ENCODE measurements at places on chromosomes 3 and 15.

- DNase-seq = no peak
Measured at GRCh38 chr3:158528076-158528674, 42.8 kb upstream of the MLF1 start.

DNA sequence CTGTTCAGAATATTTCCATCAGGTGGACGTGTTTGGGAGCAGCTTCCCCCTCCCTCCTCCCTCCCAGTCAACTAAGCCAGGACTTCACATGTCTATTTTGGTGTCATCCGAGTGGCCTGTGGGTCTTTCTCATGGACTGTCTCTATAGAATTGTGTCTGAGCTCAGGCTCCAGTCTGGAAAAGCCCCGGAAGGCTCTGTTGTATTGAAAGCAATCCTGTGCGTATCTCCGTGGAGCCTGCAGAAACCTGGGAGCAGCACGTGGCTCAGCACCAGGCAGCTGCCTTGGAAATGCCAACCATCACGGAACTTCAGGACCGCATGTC lies 25.2 kb downstream of the COLQ start:
- no peak for DNase-seq

DNA sequence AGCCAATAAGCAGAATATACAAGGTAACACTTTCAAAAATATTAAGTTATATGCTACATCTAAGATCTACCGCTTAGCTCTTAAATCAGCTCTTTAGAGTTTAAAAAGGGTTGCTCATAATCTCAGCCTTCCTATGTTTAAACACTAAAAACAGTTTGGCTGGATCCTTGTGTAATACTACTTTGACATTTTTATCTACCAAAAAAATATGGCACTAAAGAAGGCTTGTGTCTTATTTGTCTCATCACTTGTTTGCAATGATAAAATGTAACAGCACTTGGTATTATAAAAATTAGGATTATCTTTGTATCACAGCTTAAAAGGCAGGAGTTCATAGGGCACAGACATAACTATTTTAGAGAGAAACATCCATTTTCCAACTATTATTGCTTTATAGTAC lies 9.8 kb downstream of the ANKRD28 start:
- no peak for DNase-seq

GRCh38 chr15:57586661-57587424 lies 4.9 kb upstream of the MYZAP start:
- DNase-seq = no peak

DNA sequence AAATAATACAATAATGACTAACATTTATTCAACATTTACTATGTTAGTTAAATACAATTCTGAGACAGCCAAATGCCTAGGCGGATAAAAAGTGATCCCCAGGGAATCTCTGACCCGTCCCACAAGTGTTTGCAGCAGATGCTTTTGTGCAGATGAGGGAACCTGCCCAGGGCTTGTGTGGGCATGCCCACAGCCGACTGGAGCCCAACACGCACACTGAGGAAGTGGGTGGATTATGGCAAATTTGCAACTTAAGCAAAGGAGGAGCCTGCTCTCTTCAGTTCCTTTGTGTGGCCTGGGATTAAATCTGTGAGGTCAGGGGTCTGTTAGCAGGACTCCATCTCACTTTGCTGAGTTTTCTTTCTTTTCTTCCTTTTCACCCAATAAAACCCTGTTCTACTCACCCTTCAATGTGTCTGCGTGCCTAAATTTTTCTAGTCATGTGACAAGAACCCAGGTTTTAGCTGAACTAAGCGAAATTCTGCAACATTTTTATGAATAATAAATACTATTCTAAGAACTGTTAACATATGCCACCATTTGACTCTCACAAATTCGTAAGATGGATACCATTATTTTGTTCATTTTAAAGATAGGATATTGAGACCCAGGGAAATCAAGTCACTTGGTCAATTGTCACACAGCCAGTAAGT lies 13.9 kb upstream of the RTP1 start:
- no peak for DNase-seq

DNA sequence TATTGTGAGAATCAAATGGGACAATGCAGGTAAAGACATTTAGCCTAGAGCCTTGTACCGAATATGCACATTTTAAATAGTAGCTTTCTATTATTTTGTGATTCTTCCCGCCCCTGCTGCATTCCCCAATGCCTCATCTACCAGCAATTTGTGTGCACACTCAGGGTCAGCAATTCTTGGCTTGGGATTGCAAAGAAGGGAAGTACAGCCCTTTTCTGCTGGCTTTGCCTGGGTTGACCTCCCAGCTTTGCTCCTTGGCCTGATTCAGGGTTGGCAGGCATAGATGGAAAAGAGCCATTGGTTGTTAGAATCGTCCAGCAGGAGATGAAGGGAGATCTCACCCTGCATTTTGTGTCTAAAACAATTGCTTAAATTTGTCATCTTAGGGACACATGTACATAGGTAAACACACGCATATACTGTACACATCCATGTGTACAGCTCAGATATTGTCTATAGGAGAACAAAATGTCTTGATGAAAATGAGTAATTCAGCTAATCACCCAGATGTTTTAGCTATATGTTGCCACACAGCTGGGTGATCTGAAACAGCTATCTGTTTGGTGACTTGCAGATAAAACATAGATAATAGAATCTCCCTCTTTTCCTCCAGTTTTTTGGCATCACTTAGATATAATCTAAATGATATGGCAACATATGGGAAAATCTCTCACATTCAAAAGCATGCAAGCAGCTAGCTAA lies 340.9 kb upstream of the TBL1XR1 start:
- no peak for DNase-seq

GRCh38 chr3:88101142-88101541 lies 42.1 kb downstream of the ZNF654 start:
- no peak for DNase-seq

- no peak for DNase-seq
Measured at GRCh38 chr15:94127006-94127405, 104.4 kb upstream of the MCTP2 start.

- no peak for DNase-seq
Measured at GRCh38 chr3:172065967-172066762, 26.8 kb downstream of the FNDC3B start.

GRCh38 chr3:187352581-187353575 lies 15.3 kb upstream of the RTP4 start:
- DNase-seq = no peak

DNA sequence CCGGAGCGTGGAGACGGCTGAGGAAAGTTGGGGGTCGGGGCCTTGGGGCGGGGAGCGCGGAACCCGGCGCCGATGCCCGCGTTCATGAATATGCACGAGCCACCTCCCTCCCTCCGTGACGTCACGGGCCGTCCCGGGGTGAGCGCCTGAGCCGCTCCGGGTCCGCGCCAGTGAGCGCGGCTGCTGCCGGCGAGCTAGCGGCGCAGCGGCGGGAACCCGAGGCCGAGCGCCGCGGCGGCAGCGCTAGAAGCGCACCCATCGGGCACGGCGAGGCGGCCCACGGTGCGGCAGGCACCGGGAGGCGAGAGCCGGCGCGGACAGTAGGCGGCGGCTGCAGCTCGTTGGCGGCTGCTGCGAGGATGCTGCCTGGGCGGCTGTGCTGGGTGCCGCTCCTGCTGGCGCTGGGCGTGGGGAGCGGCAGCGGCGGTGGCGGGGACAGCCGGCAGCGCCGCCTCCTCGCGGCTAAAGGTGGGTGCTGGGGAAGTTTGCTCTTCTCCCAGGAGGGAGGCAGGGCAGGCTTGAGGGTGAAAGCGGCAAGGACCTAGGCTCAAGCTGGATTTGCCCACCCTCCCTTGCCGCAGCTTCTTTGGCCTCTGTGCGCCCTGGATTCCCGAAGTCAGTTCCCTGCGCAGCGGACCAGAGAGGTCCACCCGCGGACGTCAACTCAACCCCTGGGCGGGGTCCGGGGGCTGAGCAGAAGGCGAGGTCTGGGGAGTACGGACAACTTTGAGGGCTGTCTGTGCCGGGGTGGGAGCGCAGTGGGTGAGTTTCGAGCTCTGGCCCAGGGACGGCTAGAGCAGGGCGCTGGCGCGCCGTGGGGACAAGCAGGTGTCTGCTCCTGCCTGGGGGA lies at the start of gene CLSTN2:
CLSTN2 (plus strand) TSS at position 170 of the 850 bp plus-strand sequence.
- no peak for DNase-seq

DNA sequence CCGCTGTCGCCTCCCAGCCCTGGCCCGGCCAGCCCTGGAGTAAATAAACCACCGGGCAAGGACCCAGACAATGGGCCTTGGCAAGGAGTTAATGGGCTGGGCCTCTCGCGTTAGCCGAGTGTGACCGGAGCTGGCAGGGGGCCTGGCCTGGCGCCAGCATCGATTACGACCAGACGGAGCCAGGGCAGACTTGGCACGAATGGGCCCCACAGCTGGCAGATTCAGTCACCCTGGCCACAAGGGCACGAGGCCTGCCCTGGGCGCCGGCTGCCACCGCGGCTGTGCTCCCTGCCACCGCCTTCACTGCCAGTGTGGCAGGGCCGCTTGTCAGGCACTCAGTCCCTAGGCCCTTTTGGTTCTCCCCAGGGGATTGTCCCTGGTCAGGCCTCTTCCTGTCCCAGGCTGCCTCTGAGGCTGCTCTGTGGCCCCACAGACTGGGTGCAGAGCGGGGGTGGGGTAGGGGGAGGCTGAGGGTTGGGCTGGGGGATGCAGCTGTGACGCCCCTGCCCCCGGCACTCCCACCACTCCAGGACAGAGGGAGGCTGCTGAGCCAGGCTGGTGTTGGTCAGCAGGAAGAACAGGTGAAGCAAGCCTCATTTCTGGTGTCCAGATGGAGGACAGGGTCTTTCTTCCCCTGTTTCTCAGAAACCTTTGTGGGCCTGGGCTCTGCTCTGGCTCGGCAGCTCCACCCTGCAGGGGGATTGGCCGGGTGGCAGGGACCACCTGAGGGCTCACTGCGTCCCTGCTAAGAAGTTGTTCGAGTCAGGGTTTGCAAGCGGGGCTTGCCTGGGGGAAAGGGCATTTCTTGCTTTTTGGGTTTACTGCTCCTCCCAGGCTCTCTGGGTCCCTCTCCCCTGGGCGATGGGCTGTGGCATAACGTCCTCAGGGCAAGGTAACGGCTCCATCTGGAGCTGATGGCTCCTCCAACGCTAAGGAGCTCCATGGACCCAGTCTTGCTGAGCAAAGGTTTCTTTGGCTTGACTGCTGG lies 30.5 kb upstream of the SRP14 start:
- DNase-seq = no peak

DNA sequence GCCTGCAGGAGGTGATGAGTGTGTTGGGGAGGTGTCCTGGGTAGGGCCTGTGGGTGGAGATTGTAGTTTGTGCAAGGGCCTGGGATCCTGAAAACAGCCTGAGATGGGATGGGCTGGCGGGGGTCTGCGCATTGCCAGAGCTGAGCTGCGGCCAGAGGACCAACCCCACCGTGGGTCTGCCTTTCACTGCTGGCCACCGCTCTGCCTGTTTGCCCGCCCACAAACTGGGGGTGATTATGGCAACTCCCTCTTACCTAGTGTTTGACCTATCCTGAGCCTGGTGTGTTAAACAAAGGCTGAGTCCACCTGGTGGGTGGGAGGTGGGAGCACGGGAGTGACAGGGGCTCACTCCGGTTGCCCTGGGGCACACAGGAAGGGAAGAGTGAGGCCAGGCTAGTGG lies 9.8 kb downstream of the ABTB1 start:
- DNase-seq = no peak

DNA sequence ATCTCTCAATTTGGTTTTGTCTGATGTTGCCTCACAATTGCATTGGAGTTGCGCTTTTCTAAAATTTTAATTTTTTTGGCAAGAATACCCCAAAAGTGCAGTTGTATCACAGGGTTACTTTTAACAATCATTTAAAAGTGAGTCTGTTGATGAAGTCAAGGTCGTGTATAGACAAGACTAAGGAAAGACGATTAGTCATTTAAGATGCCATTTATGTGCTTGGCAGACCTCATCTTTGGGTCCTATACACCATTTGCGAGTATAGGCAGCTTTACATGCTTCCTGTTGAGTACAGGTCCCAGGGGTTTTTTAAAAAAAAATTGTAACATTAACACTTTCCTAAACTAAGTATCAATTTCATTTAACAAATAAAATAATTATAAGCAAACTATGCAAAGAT lies 12.5 kb downstream of the ARNT2 start:
- no peak for DNase-seq

DNA sequence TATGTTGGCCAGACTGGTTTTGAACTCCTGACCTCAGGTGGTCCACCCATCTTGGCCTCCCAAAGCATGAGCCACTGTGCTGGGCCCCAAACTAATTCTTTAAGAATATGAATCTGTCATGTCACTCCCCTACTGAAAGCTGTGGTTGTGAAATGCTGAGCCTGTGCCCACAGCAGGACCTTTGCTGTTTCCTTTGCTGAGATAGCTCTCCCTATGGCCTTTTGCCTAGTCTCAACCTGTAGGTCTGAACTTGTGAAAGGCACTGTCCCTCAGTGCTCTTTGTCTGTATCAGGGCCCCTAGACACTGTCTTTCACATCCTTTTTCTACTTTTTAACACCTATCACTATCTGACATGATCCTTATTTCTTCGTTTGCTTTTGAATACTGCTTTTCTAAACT lies 62.7 kb upstream of the CCR4 start:
- DNase-seq = no peak

- DNase-seq = no peak
Measured at GRCh38 chr3:36381311-36381956, 1.1 kb downstream of the STAC start.

DNA sequence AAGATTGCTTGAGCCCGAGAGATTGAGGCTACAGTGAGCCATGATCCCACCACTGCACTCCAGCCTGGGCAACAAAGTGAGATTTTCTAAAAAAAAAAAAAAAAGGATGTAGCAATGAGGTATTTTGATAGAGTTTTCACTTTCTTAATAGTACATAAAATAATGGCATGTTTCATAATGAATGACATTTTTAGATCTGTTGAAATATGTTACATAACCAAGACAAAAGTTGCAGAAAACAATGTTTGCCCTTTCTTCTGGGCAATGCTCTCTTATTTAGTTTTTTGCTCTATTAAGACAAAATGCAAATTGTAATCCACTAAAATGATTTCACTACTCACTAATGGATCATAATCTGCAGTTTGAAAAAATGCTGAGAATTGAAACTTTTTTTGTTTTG lies 4.4 kb upstream of the MAPK6 start:
- DNase-seq = no peak

DNA sequence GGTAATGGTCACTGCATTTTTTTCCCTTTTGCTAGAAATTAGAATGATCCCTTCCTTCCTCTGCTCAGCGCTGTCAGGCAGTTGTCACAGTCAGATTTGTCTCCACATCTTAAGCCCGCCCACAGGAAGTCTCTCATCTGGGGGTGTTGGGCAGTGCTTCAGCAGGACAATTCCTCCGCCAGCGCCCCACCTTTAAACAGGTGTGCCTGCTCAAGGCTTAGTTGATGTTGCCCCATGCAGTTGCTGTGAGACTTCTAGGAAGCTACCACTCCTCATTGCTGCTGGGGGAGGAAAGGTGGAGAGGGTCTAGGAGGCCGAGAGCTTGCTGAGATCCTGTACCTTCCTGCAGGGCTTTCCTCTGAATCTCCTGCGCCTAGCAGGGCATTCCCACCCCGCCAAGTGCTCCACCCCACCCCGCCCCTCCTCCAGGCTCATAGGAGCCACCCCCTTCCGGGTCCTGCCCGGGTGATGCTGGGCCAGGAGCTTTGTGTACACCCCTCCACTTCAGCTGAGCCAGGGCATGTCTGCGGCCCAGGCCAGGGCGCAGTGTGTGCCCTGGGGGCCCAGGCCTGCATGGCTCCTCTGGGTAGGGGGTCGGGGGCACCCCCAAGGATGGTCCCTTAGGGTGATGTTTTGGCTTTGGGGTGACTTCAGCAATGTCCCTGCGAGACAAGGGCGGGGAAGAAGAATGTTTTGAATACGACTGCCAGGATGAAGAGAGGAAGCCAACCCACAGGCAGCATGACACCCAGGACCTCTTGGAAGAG lies 68.7 kb downstream of the TRAK1 start:
- no peak for DNase-seq

GRCh38 chr15:80531796-80532195 lies 127.6 kb downstream of the ARNT2 start:
- no peak for DNase-seq

GRCh38 chr15:59521443-59521842 lies 83.5 kb downstream of the FAM81A start:
- no peak for DNase-seq
